ENCODE measurements at places on chromosomes 16 and 17. TPM values are rescaled to one million over a fixed set of nuclear protein-coding genes. Genes with fewer than 3 reads are reported as not detected.

DNA sequence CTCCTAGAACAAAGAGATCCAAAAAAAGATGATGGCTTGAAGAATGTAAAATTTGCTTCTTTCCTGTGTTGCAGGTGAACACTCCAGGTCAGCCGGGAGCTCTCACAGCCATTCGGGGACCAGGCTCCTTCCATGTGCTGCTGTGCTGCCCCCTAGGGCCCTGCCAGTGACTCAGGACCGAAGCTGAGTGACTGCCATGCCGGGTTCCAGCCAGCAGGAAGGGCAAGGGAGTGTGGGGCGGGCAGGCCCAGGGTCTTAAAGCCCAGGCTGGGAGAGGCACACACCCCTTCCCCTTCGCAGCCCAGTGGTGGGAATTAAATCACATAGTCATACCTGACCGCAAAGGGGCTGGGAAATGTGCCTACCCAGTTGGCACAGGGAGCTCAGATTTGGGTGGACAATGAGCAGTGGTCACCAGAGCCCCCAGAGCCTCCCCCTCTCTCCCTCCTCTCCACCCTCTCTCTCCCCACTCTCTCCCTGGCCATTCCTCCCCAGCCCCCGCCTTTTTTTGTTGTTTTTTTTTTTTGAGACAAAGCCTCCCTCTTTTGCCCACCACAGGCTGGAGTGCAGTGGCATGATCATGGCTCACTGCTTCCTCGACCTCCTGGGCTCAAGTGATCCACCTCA, 11.5 kb downstream of the EPOP start:
- peak; percentile 26 for DNase-seq

- DNase-seq, result no peak
Observed at GRCh38 chr17:81367171-81367570, 28.1 kb upstream of the BAHCC1 start.

The CSH1 gene
- total RNA-seq, result 8.9 TPM

DNA sequence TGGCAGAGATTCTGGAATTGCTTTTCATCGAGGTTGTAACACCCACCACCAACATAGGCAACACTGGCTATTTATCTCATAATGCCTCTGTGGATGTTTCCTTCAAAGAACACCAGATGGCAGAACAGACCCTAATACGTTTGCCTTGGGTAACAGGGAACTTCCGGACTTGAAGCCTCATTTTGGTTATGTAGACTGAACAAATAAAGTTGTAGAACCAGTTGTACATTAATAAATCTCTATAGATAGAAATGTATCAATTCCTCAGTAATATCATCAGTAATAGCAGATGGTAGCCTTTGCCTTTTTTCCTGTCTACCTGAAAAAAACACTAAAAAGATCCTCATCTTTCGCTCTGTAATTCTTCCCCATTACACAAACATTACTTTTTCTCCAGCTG, 25.9 kb upstream of the APOH start:
- peak; percentile 62 for DNase-seq

The MYH3 gene
- total RNA-seq, result 1.9 TPM

GRCh38 chr16:68283801-68284598, 19.7 kb downstream of the SLC7A6 start:
- DNase-seq, result no peak

The PSMB3 gene
- total RNA-seq, result 166 TPM

The PABPN1L gene
- not detected for total RNA-seq

GRCh38 chr16:84680165-84680842, 19.5 kb upstream of the USP10 start:
- DNase-seq, result no peak

DNA sequence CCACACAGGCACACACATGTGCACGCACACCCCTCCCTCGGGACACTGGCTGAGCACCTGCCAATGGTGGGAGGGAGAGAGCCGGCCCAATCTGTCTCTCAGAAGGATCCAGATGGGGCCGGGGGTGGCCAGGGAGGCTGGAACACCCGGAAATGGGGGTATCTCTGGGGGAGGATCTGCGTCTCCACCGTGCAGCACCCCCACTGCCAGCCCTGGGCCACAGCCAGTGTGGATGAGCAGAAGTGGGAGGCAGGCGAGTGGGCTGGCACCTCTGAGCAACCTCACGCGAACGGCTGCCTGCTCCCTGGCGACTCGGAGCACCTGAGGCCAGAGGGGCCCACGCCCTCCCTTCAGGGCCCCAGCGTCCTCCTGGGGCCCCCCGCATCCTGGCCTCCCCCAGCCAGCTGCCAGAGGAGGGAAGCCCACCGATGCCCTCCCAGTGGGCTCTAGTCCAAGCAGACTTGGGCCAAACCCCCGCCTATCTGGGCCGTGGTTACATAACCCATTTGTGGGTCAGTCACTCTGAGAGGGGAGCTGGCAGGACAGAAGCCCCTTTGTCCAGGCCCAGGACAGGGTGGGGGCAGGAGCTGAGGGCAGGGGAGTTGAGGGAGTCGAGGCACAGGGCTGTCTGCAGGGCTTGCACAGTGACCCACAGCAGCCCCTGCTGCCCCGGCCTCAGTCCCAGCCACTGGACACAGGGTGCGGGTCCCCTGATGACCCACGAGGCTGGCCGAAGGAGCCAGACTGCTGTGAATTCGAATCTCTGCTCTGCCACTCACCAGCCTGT, 5.6 kb downstream of the CASKIN1 start:
- no peak for DNase-seq

- DNase-seq, result no peak
Observed at GRCh38 chr16:11219178-11219577, 36.8 kb downstream of the SOCS1 start.

DNA sequence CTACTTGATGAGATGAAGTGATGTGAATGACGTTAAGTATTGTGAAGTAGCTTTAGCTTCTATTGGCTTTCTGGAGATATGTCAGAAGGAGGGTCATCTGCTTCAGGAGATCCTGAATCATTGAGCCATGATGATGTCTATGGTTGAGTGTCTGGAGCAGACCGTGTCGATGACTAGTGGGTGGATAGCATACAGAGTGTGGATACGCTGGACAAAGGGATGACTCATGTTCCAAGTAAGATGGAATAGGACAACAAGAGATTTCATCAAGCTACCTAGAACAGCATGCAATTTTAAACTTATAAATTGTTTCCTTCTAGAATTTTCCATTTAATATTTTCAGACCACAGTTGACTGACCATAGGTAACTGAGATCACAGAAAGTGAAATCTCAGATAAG, 116.1 kb upstream of the RBBP6 start:
- DNase-seq, result no peak

The FSCN2 gene
- 8.0 TPM for total RNA-seq

The CCL13 gene
- not detected for total RNA-seq

DNA sequence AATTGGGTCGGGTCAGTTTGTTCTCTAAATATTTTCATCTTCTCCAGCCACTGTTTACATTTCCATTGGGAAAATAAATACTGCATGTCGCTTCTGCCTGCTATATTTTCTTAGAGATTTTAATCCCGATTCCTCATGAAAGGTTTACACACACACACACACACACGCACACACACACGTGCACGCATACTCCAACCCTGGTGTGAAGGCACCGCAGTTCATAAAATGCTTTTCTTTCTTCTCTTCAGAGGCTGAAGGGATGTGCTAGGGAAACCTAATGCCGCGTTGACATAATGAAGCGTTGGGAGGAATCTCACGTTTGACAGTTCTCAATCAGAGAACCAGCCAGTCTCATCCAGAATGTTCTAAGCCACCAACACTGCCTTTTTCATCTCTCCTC, 222.9 kb upstream of the IRX3 start:
- no peak for DNase-seq

DNA sequence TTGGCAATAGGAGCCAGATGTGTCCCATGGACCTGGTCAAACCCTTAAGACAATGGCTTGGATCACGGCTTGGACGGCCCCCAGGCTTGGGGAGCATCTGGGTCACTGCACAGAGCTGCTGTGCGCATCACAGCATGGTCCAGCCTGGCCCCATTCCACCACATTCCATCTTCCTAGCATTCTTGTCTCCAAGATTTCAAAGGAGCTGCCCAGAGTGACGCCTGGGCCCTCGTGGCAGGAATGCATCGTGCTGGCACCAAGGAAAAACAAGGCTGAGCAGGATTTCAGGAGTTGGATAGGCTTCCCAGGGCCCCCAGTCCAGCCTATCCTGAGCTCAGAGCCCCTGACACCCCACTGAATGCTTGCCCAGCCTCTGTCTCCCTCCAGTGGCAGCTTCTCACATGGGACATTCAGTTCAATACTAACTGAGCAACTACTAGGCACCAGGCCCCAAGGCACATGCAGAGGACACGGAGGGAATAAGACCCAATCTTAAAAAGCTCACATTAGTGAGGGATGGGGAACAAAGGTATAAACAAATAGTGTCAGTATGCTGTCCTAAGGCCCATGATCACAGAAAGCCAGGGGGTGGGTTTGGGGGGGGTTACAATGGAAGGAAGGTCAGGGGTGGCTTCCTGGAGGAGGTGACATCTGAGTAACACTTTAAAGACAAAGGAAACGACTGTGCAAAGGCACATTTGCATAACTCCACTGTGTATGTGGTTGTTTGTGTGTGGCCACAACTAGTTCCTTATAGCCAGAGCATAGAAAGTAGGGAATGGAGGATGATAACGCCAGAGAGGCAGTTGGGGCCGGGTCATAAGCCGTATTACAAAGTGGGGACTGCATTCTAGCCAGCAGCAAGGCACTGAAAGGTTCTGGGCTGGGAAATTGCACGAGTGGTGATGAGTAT, 34.1 kb downstream of the TK2 start:
- DNase-seq, result peak; percentile 74

GRCh38 chr16:24829153-24829552, 16.6 kb upstream of the SLC5A11 start:
- DNase-seq, result no peak

GRCh38 chr16:14462811-14463210, 167.2 kb downstream of the PARN start:
- peak; percentile 30 for DNase-seq

GRCh38 chr16:79250502-79251098, 349.9 kb downstream of the MAF start:
- DNase-seq, result no peak

The PRSS53 gene
- total RNA-seq, result 3.4 TPM

- no peak for DNase-seq
Observed at GRCh38 chr17:31431098-31431851, 39.8 kb downstream of the RAB11FIP4 start.

The ANKFN1 gene
- not detected for total RNA-seq

The KRT9 gene
- 0.09 TPM for total RNA-seq

DNA sequence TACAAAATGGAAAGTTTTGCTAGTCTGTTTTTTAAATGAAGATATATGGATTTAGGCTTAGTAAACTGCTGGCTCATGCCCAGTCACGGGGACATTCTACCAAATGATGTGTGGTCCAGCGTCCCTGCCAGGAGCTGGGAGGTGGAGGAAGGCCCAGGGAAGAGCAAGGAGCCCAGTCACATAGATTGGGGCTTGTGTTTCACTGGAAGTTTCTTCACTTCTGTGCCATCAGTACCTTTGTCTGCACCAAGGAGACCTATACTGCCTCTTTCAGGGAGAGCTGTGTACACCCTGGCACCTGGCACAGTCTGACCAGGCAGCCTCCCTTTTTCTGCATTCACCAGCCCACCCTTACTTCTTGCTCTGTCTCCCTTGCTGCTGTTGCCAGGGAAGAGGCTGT, 32.6 kb upstream of the ERN1 start:
- DNase-seq, result no peak

GRCh38 chr17:77332981-77333685, 192.4 kb downstream of the SEC14L1 start:
- DNase-seq, result peak; percentile 94

The COPRS gene
- 27.8 TPM for total RNA-seq

- no peak for DNase-seq
Observed at GRCh38 chr16:81545470-81546250, 101.1 kb downstream of the CMIP start.

- peak; percentile 80 for DNase-seq
Observed at GRCh38 chr16:46859719-46860152, 24.4 kb upstream of the GPT2 start.

DNA sequence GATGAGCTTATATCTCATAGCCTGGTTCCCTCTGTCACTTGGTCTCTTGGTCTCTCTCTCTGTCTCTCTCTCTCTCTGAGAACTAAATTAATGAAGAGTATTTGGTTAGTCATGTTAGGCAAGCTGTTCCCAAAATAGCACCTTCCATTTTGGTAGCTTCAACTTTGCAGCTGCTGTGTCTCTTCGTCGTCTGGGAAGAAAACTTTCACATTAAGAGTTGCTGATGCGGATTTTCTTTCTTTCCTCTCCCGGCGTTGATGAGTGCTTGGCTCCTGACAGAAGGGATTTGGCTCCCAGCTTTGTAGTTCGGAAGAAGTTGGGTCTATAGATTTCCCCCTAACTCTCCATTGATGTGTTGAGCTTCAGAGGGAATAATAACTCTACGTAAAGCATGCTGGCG, at the start of gene RBFOX1:
Gene RBFOX1, plus strand, starts transcription at position 235 of the 400 bp plus-strand sequence.
- no peak for DNase-seq

The HOXB1 gene
- total RNA-seq, result not detected

- no peak for DNase-seq
Observed at GRCh38 chr17:79919862-79920720, 80.9 kb upstream of the CBX4 start.

The CACNA1H gene
- total RNA-seq, result 30.5 TPM

DNA sequence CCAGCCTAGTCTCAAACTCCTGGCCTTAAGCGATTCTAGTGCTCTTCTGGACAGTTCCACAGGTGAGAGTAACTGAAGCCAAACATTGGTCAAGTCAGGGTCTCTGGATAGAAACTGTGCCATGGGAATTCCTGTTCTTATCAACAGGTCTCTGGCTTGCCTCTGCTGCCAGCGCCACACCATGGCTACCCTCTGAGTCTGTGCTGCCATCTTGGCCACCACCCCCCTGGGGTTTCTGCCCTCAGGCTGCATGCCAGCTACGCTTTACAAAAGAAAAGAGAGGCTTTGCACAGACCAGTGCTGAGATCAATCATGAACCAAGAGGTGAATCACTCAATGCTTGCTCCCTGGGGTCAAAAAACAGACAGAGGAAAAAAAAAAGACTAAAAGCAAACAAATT, 24.4 kb upstream of the CREBBP start:
- no peak for DNase-seq

GRCh38 chr17:45038728-45039634, 12.5 kb downstream of the DCAKD start:
- DNase-seq, result no peak

DNA sequence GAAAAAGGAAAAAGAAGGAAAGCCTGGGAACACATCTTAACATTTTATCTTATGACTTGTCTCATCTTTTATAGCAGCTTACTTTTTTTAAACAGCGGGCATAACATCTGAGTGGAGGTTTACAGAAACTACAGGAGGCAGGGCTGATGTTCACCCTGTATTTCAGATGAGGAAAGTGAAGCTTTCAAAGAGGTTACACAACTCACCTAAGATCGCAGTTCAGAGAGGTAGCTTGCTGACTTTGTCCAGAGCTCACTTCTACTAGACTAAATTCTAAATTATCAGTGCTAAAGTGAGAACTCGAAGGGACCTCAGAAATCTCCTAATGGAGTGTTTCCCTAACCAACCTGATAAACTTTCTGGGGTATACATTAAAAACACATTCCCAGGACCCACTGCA, 3.7 kb downstream of the MBTD1 start:
- no peak for DNase-seq

DNA sequence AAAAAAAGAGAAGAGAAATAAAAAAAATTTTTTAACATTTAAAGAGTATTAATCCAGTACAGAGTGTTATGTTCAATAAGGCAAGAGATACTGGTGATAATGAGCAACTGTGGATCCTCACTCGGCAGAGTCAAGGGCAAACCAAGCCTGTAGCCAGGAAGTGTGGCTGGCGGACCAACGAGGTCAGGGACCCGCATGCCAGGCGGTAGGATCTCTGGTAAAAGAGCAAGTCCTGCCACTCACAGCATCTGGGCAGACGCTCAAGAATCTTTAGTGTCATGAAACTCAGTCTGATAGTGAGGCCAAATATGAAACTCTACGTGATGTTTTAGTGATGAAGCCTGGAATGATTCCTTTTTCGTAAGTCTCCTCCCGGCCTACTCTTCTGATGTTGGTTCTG, 8.3 kb upstream of the GEMIN4 start:
- no peak for DNase-seq

GRCh38 chr17:21283482-21284318, 811 bp upstream of the MAP2K3 start:
- peak; percentile 45 for DNase-seq
